ENCODE measurements at places on chromosomes 7 and 10.
A peak's percentile ranks its signal among the peaks of the same experiment; 100 is the strongest.

GRCh38 chr10:94308866-94309265, 53.9 kb downstream of the NOC3L start:
- DNase-seq = no peak

DNA sequence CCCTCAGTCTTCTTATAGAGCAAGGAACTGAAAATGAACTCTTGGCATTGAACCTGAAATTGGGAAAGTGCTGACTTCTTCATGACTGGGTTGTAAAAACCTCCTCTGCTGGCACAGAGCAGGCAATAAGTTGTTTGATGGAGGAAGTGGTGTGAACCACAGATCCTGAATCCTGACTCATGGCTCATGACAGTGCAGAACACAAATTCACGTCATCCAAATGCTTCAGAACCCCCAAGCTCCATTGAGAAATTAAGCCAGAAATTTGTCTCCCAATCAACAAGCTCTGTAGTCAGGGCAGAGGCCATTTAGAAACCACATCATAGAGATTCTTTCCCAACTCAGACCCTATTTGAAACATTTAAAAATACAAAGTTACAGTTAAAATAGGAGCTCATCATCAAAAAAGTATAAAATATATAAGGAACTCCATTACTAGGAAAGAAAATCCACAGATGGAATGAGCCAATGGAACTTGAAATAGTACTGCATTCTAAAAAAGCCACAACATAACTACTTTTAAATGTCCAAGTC, 10.3 kb upstream of the STK17A start:
- DNase-seq = no peak

- DNase-seq = no peak
Measured at GRCh38 chr10:84593506-84593905, 265.1 kb downstream of the CCSER2 start.

- no peak for DNase-seq
Measured at GRCh38 chr10:24333736-24334135, 124.8 kb downstream of the KIAA1217 start.

GRCh38 chr7:157861551-157861950, 524.7 kb downstream of the DNAJB6 start:
- no peak for DNase-seq

DNA sequence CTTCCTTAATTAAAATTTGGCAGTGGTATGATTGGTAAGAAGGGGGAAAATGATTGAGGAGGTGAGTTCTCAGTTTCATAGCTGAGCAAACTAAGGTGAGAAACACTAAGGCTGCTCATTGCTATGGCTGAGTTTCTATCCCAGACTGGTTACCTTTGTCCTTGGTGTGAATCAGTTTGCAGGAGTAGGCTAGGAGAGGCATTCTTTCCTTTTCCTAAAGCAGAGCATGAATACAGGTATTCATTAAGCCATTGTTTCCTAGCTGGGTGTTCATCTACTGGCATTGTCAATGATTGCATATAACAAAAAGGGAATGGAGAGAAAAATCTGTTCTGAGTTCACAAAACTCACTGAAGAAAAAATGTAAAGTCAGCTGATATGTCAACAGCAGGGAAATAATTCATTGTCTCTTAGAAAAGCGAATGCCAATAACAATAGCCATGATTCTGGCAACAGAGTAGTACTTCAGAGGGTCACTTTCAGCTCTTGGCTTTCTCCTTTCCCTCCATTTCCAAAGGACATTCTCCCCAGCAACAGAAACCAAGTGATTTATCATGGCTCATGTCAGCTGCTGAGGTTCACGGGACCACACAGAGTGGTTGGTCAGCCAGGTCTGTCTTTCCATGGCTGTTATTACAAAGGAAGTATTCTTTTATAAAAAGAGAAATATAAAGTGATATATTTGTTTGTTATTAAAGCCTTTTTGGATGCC, 234.0 kb downstream of the BICC1 start:
- no peak for DNase-seq

- DNase-seq = no peak
Measured at GRCh38 chr10:96743988-96744585, 23.8 kb upstream of the PIK3AP1 start.

DNA sequence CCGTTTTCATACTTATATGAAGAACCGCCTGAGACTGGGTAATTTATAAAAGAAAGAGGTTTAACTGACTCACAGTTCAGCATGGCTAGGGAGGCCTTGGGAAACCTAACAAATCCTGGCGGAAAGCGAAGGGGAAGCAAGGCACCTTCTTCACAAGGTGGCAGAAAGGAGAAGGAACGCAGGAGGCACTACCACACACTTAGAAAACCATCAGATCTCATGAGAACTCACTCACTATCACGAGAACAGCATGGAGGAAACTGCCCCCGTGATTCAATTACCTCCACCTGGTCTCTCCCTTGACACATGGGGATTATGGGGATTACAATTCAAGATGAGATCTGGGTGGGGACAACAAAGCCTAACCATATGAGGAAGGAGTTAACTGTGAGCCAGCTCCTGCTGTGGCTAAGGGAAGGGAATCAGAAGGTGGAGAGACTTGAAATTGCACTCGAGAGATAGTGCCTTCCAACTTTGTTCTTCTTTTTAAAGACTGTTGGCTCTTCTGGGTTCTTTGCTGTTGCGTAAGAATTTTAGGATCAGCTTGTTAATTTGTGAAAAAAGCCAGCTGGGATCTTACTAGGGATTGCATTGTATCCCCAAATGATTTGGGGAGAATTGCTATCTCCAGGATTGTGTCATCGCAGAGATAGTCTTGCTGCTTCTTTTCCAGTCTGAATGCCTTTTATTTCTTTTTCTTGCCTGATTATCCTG, 21.0 kb downstream of the OPTN start:
- peak; percentile 1 for DNase-seq

- DNase-seq = no peak
Measured at GRCh38 chr10:89242840-89243568, 8.6 kb downstream of the LIPA start.

- DNase-seq = no peak
Measured at GRCh38 chr7:131606346-131607290, 50.2 kb upstream of the PODXL start.

GRCh38 chr7:123635551-123636359, 19.9 kb upstream of the LMOD2 start:
- DNase-seq = no peak

DNA sequence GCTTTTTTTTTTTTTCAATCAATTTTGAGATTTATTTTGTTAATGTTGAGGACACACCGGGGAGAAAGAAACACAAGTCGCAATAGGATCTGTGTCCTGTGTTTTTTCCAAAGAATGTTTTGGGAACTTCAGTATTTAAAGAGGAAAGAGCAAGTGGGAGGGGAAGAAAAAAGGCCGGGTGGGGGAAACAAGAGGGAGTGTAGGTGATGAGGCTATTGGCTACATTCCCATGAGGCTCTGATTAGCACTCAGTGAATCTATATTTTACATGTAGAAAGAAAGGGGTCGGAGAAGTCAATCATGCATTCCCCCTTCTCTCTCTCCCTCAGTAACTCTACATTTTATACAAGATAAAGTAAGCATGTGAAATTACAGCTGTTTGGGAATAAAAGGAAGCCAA, 4.1 kb downstream of the ZNF680 start:
- no peak for DNase-seq

Measured in NCI-H524 (cell line).